ENCODE measurements at places on chromosomes 11 and 22.

DNA sequence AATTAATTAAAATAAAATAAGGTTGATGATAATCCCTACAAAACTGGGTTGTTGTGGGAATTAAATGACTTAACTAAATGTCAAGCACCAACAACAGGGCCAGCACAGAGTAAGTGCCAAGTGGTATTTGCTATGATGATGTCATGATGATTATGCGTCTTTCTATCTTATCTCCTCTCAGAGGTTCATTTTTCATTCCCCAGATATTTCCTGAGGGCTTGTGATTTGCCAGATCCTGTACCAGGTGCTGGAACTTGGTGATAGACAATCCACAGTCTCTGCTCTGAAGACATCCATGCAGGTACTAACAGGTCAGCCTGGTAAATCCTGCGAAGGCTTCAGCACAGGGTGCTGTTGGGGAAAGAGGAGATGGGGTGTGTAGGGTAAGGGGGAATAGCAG, 8.1 kb upstream of the MYH9 start:
- no peak for DNase-seq

DNA sequence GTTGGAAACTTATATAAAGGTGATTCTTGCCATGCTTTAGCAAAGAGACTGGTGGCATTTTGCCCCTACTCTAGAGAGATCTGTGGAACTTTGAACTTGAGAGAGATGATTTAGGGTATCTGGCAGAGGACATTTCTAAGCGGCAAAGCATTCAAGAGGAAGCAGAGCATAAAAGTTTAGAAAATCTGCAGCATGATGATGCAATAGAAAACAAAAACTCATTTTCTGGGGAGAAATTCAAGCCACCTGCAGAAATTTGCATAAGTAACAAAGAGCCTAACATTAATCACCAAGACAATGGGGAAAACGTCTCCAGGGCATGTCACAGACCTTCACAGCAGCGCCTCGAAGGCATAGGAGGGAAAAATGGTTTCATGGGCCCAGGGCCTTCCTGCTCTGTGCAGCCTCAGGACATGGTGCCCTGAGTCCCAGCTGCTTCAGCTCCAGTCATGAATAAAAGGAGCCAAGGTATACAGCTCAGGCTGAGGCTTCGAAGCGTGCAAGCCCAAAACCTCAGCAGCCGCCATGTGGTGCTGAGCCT, 83.4 kb downstream of the MRTFA start:
- no peak for DNase-seq

DNA sequence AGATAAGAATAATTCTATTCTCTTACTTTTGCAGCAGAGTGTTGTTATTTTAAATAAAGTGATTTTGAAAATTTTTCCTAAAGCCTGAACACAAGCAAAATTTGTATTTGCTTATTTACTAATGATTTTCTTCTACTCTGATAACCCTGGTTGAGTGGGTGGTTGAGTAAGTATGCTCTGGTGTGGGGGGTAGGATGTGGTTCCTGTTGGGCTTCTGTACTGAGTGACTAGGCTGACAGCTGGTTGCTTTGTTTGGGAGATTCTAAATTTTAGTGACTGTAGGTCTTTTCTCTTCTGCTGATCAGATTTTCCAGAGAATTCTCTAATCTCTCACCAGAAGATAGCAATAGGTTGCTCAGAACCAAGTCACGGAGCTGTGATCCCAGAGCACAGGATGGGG, 61.6 kb downstream of the METTL15 start:
- no peak for DNase-seq

GRCh38 chr11:104067534-104067933, 31.1 kb downstream of the DDI1 start:
- no peak for DNase-seq

- no peak for DNase-seq
Observed at GRCh38 chr11:21411104-21411503, 741.7 kb downstream of the NELL1 start.

- no peak for DNase-seq
Observed at GRCh38 chr11:85589373-85589772, 37.8 kb downstream of the DLG2 start.

DNA sequence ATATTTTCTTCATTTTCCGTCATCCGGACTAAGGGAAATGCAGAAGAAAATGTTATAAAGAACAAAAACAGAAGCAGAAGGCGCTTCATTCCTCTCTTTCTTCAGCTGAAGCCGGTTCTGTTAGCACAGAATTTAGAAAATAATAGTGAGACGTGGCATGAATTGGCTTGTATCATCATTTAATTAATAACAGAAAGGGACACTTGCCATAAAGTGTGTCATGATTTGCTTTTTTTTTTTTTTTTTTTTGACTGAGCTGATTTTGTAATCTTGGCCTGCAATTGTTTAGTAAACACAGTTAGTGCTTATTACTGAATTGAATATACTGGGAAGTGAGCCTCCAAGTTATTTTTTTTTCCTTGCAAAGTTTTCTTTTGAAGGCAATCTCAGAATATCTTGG, at the start of gene MMP27:
MMP27 (minus strand) TSS at position 144 of the 400 bp plus-strand sequence; CDS start at position 89, 55 bp downstream.
- DNase-seq: no peak

GRCh38 chr11:66083767-66084166, 13.7 kb downstream of the PACS1 start:
- DNase-seq: no peak

All from NCI-H1048 (cell line).